Stimulated activated CD4-positive, alpha-beta T cell treated with anti-CD3 and anti-CD28 coated beads, Interleukin-4, amount 100 ng/mL, for 4 hours (primary cell): ENCODE measurements at places on chromosomes 16 and 17.

DNA sequence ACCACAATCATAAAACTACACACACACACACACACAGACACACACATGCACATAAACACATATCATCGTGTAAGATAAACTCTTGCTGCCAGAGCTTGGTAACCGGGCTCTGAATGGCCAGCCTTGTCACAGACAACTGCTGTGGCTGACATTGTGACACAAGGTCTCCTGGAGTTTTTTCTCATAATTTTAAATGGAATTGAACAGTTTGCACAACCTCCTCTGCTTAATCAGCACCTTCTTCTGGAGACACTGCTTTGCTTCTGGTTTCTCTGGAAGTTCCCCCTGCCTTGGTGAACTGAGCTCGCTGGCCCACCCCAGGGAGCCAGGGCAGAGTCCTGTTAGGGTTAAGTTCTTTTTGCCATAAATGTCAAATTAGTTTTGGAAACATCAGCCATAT lies 115.4 kb downstream of the UTP18 start:
- DNase-seq, result no peak

DNA sequence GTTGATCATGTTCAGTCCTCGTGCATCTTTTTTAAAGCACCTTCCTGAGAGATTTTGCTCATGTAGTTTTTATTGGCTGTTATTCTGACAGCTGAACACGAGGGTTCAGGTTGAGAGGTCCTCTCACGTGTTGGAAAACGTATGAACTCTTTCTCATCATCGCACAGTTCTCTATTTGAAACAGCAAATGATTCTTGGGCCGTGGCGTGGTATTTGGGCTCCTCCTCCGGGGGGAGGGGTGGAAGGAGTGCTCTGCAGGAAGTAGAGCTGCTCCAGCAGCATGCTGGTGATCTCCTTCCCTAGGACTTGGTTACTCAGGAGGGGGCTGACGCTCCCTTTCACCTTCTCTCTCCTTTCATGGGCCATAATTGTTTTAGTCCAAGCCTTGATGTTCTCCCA lies 70.4 kb downstream of the KSR1 start:
- peak; percentile 19 for DNase-seq

DNA sequence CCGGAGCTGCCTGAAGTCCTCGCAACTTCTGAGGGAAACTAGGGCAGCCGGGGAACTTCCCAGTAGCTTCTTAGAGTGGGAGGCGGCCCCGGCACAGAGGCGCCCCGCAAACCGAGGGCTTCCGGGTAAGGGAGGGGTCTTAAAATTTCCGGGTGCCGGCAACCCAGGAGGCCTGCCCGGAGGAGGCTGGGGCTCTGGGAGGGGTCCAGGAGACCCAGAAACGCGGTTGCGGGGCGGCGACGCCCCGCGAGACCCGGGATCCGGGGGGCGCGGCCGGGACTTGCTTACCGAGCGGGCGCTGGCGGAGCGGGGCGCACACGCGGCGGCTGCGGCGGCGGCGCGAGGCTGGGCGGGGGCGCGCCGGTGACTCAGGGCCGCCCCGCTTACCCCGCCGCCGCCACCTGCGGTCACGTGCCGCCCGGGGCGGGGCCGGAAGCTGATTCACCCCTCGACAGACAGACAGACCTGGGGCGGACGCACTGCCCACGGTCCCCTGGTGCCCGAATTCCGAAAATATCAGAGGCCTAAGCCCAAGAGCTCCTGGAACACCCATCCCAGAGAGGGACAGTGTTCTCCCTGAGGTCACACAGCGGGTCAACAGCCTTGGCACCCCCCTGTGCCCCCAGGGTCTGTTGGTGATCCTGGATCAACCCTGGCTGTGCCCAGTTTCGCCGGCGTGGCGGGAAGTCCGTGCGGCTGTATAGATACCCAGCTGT lies at the start of gene FAM83G:
Gene FAM83G (minus strand): TSS at position 344 of the 716 bp plus-strand sequence. CDS start 723 bp downstream, outside the sequence.
- DNase-seq, result peak; percentile 92

GRCh38 chr17:58693751-58694150 lies 1.3 kb downstream of the RAD51C start:
- DNase-seq, result no peak

- no peak for DNase-seq
Observed at GRCh38 chr17:64354824-64355535, 35.7 kb downstream of the PECAM1 start.

DNA sequence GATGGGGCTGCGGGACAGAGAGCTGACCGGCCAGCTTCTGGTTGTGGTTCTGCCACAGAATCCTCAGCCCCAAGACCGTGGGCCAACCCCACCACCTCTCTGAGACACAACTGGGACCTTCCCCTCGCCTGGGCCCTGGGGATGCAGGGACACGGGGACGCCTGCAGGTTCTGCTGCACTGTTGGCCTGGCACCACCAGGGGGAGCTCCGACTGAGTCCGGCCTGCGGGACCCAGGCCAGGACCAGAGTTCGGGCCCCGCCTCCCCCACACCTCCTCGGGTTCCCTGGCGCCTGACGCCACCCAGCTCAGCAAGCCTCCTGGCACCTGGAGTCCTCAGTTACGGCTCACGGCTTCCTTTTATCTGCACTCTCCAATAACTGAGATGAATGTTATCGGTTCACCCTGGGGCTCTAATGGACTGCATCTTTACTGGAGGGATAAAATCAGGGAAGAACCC lies 27.3 kb downstream of the TBC1D16 start:
- peak; percentile 77 for DNase-seq
